NCI-H1092 treated with DMSO at 0.1 percent for 48 hours (cell line): ENCODE measurements at places on chromosomes 13 and 19.

DNA sequence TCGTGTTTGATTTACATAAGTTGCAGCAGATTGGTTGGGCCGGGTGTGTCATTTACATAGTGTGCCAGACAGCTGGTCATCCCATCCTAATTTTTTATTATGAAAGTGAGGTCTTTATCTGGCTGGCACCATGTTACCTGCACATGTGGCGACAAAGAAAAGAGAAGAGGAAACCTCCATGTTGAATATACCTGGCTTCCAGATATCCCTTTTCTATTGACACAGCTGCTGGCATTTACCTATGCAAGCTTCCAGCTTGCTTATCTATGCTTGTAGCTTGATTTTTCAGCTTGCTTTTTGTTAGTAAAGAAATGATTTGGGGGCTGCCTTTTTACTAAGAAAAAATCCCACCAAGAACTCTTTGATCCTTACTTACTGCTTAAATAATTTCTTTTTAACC, 681.3 kb upstream of the SLITRK1 start:
- DNase-seq, result peak; percentile 85

DNA sequence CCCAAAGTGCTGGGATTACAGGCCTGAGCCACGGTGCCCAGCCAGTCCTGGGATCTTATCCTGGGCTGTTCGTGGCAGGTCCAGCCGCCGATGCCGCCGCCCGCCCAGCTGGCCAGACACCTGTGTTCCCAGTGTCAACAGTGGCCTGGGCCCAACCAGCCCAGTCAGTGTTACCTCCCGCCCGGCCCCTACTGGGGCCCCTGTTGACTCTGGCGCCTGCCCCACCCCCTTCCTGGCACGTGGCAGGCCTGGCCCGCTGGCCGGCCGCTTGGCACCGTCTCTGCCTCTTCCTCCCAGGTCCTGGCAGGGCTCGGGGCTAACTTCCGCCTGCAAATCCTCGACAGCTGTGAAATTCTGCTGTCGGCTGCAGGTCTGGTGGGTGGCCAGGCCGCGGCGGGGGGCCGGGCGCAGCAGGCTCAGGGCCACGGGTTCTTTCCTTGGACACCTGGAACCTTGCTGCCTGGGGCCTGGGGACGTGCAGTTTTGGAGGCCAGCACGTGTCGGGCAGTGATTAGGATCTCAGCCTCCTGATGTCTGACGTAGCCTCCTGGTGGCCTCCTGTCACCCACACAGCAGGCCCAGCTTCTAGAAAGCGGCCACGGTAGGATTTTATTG, 9.1 kb downstream of the ARID3A start:
- DNase-seq, result peak; percentile 93

DNA sequence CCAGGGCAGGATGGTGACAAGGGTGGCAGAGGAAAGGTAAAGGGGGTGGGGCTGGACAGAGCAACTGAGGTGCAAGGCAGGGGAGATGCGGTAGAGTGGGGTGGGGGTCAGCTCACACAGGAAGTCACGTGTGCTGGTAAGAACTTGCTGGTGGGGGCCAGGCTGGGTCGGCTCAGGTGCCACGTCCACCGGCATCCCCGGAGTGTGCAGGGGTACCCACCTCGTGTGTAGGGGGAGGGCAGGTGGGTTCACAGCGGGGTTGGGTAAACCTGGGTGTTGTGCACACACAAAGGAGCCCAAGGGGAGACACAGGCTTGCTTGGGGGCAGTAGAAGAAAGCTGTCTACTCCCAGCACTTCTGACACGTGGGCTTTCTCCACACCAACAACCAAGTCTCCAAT, 2.9 kb downstream of the ZNF835 start:
- no peak for DNase-seq

DNA sequence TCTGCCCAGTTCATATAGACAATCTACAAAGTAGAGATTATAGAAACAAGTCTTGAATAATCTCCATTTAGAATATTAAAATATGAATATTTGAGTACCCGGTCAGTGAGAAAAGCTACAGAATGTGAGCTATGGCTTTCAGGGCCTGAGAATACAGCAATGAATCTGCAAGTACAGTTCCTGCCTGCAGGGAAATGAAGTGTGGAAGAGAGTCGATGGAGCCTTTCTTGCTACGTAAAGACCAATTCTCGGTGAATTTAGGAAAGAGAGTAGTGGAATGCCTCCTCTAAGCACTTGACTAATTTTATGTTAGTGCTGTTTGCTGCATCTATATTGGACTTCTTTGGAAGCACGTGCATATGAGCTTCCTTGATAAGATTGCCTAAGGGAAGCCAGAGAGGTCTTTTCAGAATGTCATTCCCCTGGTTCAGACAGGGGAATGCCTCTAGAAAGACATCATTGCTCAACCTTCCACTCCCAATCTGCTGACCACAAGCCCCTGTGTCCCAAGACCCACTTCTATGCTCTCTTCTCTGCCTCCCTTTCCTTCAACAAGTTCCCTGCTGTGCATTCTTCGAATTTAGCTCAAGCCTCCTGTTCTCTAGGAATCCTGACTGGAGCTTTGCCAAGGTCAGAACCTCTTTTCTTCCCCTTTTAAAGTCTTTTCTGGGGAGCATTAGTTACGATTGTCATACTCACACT, 41.9 kb downstream of the GPC6 start:
- DNase-seq, result no peak

GRCh38 chr19:43690890-43691289, 20.9 kb upstream of the PLAUR start:
- no peak for DNase-seq

- no peak for DNase-seq
Observed at GRCh38 chr13:32001769-32002168, 29.8 kb upstream of the FRY start.

- no peak for DNase-seq
Observed at GRCh38 chr19:28989739-28990138, 223.2 kb downstream of the UQCRFS1 start.

DNA sequence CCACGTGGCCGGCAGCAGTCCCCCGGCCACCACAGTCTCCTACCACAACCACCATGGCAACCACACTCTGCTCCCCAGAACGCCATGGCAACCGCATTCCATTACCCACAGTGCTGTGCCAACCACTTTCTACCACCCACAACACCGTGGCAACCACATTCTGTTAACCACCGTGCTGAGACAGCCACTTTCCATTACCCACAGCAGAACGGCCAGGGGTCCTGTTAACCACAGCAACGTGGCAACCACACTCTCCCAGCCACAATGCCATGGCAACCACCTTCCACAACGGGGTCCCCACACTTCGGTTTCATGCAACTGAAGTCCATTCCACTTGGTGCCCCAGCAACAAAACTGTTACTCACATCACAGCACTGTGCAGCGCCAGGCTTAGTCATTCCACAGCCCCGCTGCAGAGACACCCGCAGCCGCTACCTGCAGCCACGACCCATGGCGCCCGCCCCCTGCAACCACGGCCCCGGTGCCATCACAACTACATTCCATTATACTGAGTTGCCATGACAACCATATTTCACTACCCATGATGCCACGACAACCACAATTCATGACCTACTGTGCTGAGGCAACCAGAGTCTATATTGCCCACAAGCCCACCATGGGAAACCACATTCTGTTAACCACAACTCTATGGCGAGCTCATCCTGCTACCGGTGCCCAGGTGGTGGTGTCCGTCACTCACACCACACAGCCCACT, 10.0 kb downstream of the DPF1 start:
- no peak for DNase-seq

GRCh38 chr19:39845584-39845932, 621 bp downstream of the FBL start:
- no peak for DNase-seq

GRCh38 chr19:31149441-31149941, 199.7 kb downstream of the TSHZ3 start:
- DNase-seq, result no peak

GRCh38 chr19:17997969-17998826, 9.8 kb upstream of the ARRDC2 start:
- no peak for DNase-seq

DNA sequence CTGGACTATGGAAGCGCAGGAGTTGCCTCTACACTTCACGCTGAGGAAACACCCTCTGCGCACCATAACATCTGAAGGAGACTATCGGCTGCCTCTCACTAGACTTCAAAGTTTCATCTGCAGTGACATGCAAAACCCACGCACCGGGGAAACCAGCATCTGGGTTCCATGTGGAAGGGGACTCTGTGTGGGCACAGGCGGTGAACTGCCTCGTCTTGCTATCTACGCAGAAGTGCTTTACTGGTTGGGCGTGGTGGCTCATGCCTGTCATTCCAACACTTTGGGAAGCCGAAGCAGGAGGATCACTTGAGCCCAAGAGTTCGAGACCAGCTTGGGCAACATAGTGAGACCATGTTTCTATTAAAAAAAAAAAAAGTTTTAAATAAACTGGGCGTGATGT, 116.4 kb downstream of the STK24 start:
- no peak for DNase-seq

DNA sequence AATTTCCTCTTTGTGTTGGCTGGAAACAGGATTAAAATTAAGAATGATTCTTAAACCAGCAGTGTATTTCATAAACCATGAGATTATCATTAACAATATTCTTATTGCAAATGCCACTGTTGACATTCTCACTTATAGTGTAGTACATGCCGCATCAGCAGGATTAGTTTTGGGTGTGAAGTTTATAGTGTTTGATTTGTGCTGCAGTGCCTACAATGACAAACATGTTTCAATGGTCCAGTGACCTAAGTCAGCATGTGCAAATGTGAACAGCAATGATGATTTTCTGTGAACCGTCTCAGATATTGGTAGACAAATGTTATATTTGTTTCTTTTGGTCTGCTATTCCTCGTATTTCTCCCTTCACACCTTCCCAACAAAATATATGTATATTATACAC, 49.8 kb upstream of the TDRD3 start:
- DNase-seq, result no peak

DNA sequence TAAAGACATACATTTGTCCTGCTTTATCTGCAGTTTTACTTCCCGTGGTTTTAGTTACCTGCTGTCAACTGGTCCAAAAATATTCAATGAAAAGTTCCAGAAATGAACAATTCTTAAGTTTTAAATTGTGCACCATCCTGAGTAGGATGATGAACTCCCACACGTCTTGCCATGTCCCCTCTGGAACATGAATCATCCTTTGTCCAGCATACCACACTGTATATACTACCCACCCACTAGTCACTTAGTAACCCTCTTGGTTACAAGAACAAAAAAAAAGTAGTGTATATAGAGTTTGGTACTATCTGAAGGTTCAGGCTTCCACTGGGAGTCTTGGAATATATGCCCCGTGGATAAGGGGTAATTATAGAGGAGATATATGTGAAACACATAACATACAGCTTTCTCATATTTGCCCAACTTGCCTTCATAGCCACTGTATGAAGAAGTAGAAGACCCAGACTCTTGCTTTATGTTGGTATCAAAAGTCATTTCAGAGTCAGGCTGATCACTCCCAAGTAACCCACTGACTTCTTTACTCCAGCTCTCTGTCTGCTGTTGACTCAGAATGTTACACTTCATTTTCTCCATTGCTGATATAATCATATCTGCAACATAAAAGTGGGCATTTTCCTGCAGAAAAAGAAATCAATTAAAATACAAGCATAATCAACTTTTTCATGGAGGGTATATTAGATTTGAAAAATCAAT, 19.3 kb downstream of the RUBCNL start:
- no peak for DNase-seq

DNA sequence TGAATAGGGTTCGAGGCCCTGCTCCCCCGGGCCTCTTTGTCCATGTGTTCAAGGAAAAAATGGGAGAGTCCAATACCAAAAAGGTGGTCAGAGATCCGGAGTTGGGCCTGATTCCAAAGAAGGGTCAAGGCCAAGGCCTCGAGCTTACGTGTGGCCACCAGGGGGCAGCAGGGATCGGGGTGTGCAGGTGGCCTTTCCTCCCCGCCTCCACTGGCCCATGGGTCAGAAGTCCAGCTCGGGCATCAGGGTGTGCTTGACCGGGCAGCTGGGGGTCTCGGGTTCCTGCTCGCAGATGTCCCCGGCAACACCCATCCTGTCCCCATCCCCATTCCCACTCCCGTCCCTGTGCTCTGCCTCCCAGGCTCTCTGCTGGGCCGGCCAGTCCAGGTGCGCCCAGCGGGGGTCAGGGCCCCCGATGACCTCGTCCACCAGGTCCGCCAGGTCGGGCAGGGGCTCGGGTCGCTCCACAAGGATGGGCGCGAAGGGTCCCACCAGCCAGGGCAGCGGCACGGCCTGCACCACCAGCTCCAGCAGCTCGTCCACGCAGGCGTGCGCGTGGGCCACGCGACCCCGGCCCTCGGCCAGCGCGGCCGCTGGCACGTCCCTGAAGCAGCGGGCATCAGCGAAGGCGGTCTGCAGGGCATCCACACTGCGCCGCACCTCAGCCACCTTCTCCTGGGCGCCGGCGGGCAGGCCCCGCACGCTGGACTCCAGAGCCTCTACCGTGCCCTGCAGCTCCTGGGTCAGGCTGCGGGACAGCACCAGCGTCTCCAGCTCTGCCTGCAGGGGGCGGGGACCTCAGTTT, 5.2 kb upstream of the PLIN4 start:
- DNase-seq, result no peak

DNA sequence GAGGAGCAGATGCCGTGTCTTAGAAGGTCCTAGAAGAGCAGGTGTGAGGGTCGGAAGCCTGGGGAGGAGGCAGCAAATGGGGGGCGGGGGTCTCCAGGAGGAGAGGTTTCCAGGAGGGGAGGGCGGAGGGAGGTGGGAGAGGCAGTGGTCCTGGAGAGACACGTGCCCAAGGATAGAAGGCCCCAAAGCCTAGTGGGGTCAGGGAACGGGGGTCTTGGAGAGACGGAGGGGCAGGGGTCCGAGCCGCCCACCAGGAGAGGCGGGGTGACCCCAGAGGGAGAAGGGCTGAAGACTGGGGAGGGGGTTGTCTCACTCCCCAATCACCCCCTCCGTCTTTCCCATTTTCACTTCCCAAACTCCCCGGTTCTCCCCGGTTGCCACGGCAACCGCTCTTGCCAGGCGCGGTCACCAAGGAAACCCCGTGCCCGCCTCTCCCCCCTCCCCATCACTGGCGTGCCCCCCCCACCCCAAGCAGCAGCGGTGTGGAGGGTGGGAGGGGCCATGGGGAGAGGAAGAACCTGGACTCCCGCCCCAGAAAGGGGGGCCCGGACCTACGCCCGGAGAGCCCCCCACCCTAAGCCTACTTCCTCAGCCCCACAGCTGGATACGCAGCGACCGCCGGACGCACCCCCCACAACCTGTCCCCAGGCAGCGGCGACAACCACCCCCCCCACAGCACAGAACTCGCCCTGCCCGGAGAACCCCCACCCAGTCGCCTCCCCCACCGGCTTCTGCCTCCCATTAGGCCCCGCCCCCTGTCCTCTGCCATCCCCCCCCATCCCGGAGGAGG, 988 bp downstream of the LRRC4B start:
- DNase-seq, result no peak

DNA sequence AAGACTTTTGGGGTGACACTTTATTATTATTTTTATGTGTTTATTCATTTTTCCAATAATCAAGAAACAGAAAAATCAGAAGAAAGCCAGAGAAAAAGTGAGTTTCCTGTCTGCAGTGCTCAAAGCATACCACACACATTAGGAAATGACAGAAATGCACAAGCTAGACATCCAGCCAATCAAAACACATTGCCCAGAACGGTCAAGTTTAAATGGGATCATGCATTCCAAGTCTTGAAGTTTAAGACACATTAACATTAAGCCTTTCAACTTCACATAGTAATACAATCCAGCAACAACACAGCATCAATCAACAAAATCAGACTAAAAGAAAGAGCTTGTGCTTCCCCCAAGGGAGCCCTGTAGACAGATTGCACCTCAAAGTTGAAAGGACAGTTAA, 28.7 kb upstream of the MEDAG start:
- no peak for DNase-seq

GRCh38 chr13:88014527-88014926, 343.4 kb downstream of the SLITRK5 start:
- no peak for DNase-seq
